Endothelial cell of umbilical vein (primary cell): ENCODE measurements at places on chromosomes 3 and 15. TPM values are rescaled to one million over a fixed set of nuclear protein-coding genes. Genes with fewer than 3 reads are reported as not detected.

DNA sequence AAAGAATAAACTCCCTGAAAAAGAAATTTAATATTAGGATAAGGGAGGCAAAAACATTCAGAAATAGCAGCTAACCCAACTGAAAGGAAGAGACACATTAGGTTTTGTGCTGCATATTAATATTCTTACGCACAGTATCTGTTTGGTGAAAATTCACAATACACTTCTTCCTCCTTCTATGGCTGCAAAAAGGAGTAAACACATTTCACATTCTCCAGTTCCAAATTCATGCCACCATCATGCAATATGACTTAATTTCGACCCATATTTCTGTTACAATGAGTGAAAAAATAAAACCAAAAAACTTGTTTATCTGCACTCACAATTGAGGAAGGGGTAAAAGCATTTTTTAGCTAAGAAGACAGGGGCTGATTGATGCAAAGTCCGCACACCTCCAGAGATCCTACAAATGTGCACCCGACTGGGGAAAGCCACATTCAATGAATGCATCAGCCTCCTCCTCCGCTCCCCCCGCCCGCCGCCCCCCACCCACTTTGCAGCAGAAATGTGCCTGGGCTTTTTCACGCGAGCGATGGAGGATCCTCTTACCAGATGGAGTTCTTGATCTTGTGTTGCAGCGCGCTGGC is 1.0 kb downstream of the RFX7 start:
- peak; percentile 43 for DNase-seq
- peaks cover 27% of the 10 kb centered on the region for H3K4me1 ChIP-seq
- H3K27me3 ChIP-seq: no peaks in the 10 kb centered on the region
- H3K4me3 ChIP-seq: peak overlapping the region; percentile 82
- no peak overlapping the region for H3K27ac ChIP-seq

DNA sequence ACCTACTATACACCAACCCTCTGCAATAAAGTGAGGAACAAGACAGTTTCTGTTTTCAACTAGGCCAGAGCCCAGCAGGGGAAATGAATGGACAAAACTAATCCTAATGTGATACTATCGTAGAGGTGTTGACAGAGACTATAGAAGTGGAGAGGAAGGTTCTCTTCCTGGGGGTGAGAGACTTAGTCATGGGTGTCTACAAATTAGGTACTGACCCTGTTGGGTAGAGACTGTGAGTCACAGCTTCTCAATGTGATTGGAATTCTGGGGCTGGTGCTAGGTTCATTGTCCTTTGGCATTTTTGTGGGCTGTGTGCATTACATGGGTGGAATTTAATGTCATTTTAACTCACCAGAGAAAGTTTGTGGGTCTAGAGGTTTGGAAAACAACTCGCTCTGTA is 79.3 kb downstream of the ADAMTSL3 start:
- H3K27me3 ChIP-seq: no peaks in the 10 kb centered on the region
- DNase-seq: no peak
- H3K4me3 ChIP-seq: no peak overlapping the region
- no peak overlapping the region for H3K27ac ChIP-seq
- H3K4me1 ChIP-seq: no peaks in the 10 kb centered on the region

DNA sequence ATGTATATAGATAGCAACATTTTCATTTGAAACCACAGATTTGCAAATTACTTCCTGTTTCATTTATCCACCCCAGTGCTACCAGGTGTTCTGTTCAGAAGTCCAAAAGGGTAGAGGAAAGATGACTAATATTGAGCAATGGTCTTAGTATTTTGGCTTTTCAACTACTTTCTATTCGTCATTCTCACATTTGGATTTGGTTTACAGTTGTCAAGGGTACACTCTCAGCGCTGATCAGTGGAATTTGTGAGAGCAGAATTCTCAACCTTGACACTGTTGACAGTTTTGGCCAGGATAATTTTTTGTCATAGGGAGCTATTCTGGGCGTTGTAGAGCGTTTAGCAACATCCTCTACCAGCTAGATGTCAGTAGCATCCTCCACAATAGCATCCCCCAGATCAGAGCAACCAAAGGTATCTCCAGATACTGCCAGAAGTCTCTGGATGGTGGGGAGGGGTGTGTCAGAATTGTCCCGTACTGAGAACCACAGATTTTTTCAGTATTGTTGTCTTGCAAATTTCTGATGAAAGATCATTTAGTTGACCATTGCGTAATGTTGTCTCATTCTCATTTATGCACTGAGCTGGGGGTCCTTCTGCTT is 4.2 kb downstream of the HMCES start:
- H3K27me3 ChIP-seq: no peaks in the 10 kb centered on the region
- peaks cover 13% of the 10 kb centered on the region for H3K4me1 ChIP-seq
- no peaks in the 10 kb centered on the region for H3K36me3 ChIP-seq
- DNase-seq: no peak
- no peak overlapping the region for H3K27ac ChIP-seq

Gene CTSH
- total RNA-seq: 1.8 and 7.0 TPM in 2 replicates

Gene P2RY13
- total RNA-seq: not detected in 2 replicates

Gene LMCD1
- total RNA-seq: 11.1 and 14.5 TPM in 2 replicates

Gene ITPKA
- 0.18 and 0.66 TPM in 2 replicates for total RNA-seq

DNA sequence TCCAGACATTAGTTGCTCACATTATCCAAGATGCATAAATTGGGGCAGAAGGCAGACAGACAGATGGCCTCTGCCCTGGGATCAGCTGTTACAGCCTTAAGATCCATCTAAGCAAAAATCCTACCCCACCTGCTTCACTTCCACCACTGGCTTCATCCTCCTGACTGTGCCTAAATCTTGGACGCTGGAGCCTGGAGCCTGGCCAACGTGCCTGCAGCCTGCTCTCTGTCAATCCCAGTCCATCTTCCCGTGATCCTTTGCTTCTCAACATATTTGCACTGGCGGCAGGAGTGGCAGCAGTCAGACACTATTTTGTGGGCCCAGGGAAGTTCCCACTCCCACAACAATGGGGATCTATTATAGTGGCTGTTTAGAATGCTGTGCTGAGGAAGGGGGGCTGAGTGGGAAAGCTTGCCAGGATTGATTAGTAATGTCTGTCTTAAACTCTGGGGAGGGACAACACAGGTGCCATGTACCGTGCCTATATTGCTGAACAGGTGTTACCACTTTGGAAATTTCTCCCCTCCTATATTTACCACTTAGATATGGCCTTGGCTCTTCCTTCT is 121.2 kb downstream of the MEGF11 start:
- H3K27me3 ChIP-seq: no peaks in the 10 kb centered on the region
- H3K27ac ChIP-seq: no peak overlapping the region
- no peaks in the 10 kb centered on the region for H3K36me3 ChIP-seq
- no peak for DNase-seq

Gene KCNMB2
- not detected in 2 replicates for total RNA-seq

GRCh38 chr15:92109191-92109873 is 255.8 kb downstream of the SLCO3A1 start:
- no peak overlapping the region for H3K27ac ChIP-seq

GRCh38 chr15:97235611-97235985 is 724.9 kb upstream of the ARRDC4 start:
- no peaks in the 10 kb centered on the region for H3K4me1 ChIP-seq
- H3K4me3 ChIP-seq: no peak overlapping the region
- H3K36me3 ChIP-seq: no peaks in the 10 kb centered on the region
- H3K27me3 ChIP-seq: peaks cover 2% of the 10 kb centered on the region
- H3K27ac ChIP-seq: no peak overlapping the region
- DNase-seq: no peak

- no peaks in the 10 kb centered on the region for H3K4me1 ChIP-seq
- no peak overlapping the region for H3K4me3 ChIP-seq
- no peak for DNase-seq
- H3K27ac ChIP-seq: no peak overlapping the region
- H3K27me3 ChIP-seq: no peaks in the 10 kb centered on the region
Observed at GRCh38 chr15:57747206-57747896, 40.8 kb downstream of the POLR2M start.

Gene REC114
- total RNA-seq: not detected in 2 replicates

Gene PARP15
- 0.99 and 1.4 TPM in 2 replicates for total RNA-seq

GRCh38 chr15:90580099-90580498 is 50.4 kb downstream of the CRTC3 start:
- no peaks in the 10 kb centered on the region for H3K4me1 ChIP-seq
- no peak overlapping the region for H3K27ac ChIP-seq
- no peaks in the 10 kb centered on the region for H3K36me3 ChIP-seq
- H3K27me3 ChIP-seq: no peaks in the 10 kb centered on the region

- H3K4me1 ChIP-seq: no peaks in the 10 kb centered on the region
- no peak overlapping the region for H3K27ac ChIP-seq
Observed at GRCh38 chr3:64151342-64151871, 73.9 kb downstream of the PRICKLE2 start.

DNA sequence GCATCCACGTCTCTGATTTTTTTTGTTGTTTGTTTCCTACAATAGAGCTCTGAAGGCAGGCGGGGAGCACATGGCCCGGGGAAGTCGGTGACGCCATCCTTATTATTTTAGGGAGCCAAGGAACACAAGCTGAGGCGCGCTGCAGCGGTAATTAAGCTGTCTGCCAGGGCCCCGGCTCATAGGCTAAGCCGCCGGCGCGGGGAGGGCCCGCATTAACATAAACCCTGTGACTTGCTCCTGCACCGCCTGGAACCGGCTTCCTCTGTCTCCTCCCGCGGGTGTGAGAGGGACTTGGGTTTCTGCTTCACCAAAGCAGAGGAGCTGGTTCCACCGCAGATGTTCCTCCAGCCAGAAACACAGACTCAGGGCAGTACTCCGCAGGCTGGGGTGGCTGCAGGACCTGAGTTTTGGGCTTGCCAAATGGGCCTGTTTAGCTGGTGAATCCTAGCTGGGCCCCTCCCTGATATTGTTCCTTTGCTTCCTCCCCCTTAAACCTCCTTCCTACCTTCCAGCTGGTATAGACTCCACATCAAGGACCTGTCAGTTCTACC is 25.3 kb downstream of the ANP32A start:
- DNase-seq: peak; percentile 93
- H3K36me3 ChIP-seq: no peaks in the 10 kb centered on the region
- H3K4me3 ChIP-seq: no peak overlapping the region
- peak overlapping the region; percentile 58 for H3K27ac ChIP-seq
- H3K4me1 ChIP-seq: peaks cover 27% of the 10 kb centered on the region
